ENCODE measurements at places on chromosomes 3 and 15.

DNA sequence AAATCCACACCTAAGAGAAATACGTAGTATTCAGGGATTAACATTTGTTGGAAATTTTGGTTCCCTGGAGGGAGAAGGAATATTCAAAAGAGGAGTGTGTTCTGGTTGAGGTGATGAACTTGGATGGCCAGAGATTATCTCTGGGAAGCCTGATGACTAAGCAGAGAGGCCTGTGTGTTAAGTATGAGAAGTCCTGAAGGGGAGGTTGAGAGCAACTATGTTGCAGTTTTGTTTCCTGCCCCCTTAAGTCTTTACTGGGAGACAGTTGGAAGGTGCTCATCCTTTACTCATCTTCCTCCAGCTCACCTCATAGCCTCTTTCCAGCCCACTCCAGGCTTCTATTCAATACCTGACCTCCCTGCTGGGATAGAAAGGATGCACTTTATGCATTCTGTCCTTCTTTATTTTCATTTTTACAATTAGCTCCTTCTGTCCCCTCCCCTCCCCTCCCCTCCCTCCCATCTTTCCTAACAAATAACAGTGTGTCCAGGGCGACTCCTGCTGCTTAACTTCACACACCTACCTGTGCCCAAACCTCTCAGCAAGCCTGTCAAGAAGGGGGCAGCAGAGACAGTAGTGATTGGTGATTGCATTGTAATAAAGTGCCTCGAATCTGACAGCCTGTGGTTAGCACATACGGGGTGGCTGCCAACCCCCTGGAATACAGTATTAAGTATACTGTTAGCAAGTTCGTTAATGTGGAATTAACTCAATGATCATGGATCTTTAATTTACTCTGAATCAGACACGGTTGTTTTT lies 11.9 kb downstream of the RAP2B start:
- DNase-seq: no peak

DNA sequence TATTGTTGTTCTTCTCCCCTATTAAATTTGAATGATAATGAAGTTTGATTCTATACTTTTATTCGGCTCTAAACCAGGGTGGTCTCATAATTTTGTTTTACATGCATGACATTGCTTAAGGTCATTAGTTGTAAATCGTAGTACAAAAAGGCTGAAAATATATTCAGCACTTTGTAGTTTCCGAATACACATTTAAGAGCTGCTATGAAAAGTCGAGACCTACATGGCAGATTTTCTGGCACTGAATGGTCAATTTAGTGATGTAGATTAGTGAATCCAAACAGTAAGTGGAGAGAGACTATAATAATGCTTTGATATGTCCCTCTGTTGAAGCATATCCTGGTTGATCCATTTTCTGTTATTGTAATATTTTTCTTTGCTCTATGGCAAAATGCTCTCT lies 254.0 kb upstream of the SOX2 start:
- no peak for DNase-seq

DNA sequence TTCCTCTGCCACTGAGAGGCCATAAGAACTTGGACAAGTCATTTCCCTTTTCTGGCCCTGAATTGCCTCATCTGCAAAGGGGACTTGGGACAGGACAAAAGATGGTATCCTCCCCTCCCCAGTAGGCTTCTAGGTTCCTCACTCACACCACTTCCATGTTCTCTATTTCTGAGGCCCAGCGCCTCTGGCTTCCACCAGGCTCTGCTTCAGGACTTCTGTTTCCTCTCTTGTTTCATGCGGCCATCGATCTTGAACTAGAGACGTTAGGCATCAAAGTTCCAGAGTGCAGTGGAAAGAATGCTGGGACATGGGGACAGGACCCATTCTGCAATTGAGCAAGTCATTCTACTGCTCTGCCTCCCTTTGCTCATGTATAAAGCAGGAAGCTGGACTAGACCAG lies 1.7 kb downstream of the TM4SF4 start:
- DNase-seq: no peak

- no peak for DNase-seq
Measured at GRCh38 chr3:194137008-194137505, 1.1 kb downstream of the HES1 start.

- DNase-seq: peak; percentile 17
Measured at GRCh38 chr3:65576966-65577365, 461.8 kb downstream of the MAGI1 start.

DNA sequence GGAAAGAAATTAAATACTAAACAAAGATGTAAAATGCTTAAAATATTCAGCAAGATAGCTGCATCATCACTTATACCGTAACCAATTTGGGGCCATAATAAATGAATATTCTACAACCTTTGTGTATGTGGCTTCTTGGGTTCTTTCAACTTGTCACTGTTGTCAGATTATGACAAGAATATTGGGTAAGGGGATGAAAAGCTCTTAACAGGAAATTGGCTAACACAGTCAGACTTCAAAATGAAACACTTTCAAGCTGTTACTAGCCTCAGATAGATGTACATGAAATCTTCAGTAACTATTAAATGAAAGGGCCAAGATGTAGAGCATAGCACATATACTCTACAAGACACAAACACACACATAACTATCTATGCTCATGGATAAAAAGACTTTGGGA lies 38.7 kb upstream of the ZNF385D start:
- DNase-seq: no peak

- DNase-seq: no peak
Measured at GRCh38 chr3:73480187-73480672, 144.5 kb downstream of the PDZRN3 start.

DNA sequence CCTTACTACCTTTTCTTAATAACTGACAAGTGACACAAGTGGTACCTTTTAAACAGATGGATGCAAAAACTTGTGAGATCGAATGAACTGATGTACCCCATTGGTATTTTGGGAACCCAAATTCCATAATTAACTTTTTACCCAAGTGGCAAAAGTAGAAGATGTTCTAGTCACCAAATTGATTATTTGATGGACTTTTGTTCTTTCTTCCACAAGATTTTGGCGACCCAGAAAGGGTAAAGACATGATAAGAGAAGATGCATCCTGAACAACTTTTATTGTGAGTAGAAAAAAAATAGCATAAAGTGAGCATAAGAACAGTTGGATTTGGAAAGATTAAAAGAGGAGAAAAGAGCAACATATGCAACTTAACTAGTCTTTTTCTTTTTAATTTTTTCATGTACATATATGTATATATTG lies 159.5 kb downstream of the TIGIT start:
- no peak for DNase-seq

- no peak for DNase-seq
Measured at GRCh38 chr3:48196611-48197010, 8.4 kb upstream of the CDC25A start.

- DNase-seq: no peak
Measured at GRCh38 chr3:142910280-142910679, 21.4 kb upstream of the PCOLCE2 start.

DNA sequence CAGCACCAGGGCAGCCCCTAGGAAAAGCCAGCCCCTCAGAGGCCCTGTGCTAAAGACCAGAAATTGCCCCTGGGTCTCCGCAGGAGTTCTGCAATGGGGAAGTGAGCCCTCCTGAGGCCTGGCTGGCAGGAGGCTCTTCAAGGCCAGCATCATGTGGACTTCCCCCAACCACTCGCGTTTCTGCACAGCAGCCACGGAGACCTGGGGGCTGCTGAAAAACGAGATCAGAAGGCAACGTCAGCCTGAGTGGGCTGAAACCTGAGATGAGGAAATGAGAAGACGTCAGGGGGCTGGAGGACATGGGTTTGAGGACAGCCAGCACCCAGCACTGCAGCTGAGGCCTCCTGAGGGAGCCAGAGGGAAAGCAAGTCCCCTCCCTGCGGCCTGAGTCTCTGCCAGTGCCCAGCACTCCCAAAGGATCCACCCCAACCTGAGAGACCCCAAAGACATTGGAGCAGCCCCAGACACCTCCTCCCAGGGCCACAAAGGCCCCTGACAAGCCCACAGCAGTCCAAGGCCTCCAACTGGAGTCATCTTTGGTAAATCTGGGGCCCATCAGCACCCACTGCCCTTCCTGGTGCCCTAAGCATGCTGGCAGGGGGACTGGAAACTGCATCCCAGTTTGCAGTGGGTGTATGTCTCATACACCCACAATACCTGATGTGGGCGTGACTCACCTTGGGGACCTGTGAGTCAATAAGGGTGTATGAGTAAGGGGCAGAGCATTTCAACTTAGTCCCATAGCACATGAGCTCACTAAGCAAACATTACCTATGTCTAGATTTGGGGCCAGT lies 29.2 kb upstream of the CYP11A1 start:
- DNase-seq: no peak

DNA sequence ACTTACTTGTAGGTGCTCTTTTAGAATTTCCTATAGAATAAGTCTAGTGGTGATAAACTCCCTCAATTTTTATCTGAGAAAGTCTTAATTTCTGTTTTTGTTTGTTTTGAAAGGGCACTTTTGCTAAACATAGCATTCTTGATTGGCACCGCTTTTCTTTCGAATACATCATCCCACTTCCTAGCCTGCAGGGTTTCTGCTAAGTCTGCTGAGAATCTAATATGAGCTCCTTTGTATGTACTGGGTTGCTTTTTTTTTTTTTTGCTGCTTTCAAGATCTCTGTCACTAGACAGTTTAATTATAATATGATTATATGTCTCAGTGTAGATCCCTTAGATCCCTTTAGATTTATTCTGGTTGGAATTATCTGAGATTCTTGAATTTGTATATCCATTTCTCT lies 21.5 kb downstream of the PFN2 start:
- no peak for DNase-seq

DNA sequence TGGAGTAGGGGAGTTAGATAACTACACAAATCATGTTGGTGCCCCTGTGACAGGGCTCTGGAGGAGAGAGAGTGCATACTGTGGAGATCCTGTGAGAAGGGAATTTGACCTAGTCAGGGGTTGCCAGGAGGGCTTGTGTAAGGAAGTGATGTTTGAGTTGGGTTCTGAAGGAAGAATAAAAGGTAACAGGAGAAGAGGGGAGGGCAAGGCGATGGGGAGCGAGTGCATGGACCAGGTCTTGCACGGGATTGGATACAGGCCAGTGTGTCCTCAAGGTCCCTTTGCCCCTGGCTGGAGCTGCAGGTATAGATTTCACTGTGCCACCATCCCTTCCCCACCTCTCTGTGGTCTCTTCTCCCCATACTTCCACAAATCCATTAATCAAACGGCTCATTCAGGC lies 83.9 kb downstream of the RGMA start:
- no peak for DNase-seq

GRCh38 chr15:25789616-25789999 lies 73.5 kb downstream of the ATP10A start:
- DNase-seq: no peak

- DNase-seq: peak; percentile 37
Measured at GRCh38 chr3:162034368-162034767, 537.8 kb downstream of the OTOL1 start.

GRCh38 chr3:12180218-12180617 lies 21.5 kb upstream of the TIMP4 start:
- no peak for DNase-seq

DNA sequence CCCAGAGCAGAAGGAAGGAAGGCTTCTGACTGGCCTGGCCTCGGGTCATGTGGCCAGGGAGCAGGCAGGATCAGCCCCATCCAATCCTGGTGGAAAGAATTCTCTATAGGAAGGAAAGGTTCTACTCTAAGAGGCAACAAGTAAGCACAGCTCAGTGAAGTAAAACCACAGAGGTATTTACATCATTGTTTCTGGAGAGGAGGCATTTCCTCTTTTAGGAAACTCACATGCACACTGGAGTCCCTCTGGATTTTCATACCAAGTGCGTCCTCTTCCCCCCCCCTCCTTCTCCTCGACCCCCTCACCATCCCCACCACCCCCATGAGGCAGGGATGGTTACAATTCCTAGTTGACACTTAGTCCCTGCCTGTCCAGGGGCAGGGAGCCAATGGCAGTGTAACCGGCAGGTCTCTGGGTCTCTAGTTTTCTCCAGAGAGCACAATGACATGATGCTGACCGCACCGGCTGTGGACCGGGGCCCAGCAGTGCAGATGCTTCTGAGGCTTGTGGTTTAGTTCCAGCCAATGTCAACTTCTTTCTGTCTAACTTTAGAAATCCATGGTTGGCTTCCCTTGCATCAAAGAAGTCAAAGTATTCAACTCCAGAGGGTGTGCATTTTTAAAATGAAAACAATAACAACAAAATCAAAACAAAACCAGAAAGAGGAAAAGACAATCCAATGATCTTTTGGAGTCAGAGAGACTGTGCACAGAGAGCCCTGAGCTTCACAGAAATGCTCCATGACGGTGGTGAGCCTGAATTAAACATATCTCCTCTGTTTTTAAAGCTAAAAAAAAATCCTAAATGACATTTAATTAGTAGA lies 230.3 kb upstream of the TLE3 start:
- peak; percentile 81 for DNase-seq

DNA sequence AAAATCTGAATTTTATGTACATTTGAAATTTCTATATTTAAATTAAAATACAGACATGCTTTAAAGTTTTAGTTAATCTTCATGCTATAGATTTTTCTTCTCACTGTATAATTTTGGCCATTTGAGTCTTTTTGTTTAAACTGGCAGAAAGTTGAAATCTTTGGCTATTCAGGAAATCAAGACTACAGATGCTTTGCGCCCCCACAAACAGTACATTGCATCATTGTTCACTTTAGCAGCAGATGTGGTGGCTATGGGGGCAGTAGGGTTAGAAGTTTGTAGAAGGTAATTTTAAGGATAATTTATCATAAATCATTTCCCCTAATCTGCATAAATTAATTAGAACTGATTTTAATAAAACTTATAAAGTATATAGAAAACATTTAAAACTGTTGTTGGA lies 20.9 kb downstream of the SPPL2A start:
- DNase-seq: no peak

- DNase-seq: no peak
Measured at GRCh38 chr3:179463319-179463718, 12.0 kb upstream of the GNB4 start.

GRCh38 chr15:66953523-66954229 lies 111.7 kb upstream of the SMAD3 start:
- no peak for DNase-seq

DNA sequence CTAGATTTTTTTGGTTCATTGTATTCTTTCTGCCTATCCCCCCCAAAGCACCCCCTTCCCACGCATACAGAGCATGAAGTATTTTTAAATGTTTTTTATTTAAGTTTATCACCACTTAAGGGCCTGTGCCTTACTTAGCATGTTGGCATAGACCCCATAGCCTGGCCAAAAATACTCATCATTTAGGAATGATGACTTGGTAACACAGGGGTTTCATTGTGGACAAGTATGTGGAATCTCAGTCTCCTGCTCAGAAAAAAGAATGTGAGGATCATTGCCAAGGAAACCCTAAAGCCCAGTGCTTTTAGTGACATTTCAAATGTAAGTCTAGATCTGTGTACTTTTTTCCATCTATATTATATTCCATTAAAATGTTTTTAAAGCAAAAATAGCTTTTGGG lies 146.3 kb downstream of the ALCAM start:
- peak; percentile 59 for DNase-seq

- no peak for DNase-seq
Measured at GRCh38 chr3:175716446-175716845, 857.3 kb downstream of the NAALADL2 start.

- no peak for DNase-seq
Measured at GRCh38 chr3:6799264-6799915, 61.5 kb upstream of the GRM7 start.

GRCh38 chr3:40827226-40827625 lies 302.5 kb downstream of the ZNF621 start:
- no peak for DNase-seq

- DNase-seq: no peak
Measured at GRCh38 chr3:14235003-14235911, 56.6 kb downstream of the LSM3 start.

- DNase-seq: no peak
Measured at GRCh38 chr3:106522397-106522796, 653.6 kb upstream of the CBLB start.

- DNase-seq: peak; percentile 67
Measured at GRCh38 chr15:34588046-34588674, 4.7 kb upstream of the GOLGA8B start.

All from fibroblast of skin of left biceps (primary cell).